ENCODE measurements at places on chromosomes 7 and 10. TPM values are rescaled to one million over a fixed set of nuclear protein-coding genes. Genes with fewer than 3 reads are reported as not detected.

ADD3 gene
- total RNA-seq = 85.6 TPM

- DNase-seq = no peak
These were observed 8.2 kb upstream of the CLDN4 start for GRCh38 chr7:73822319-73823173.

GRCh38 chr10:18532881-18533535, 118.4 kb downstream of the NSUN6 start:
- DNase-seq = no peak

GRCh38 chr7:70520611-70521010, 611.3 kb upstream of the GALNT17 start:
- DNase-seq = no peak

DNA sequence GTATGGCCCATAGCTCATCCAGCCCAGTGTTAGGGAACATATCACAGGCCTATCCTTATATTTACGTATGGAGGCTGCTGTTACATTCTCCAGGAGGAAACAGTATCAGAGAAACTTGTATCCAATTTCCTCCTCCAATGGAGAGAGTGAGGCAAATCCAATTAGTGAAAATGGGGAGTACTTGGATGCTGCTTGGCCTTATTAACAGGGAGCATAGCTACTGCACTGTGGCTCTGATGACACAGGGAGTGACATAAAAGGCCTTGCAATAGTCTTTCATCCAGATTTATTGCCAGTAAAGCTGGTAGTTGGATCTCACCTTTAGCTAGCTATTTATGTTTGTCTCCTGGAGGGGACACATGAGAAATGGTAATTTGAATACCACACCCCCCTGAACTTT, 313.2 kb upstream of the MTPN start:
- DNase-seq = no peak

DNA sequence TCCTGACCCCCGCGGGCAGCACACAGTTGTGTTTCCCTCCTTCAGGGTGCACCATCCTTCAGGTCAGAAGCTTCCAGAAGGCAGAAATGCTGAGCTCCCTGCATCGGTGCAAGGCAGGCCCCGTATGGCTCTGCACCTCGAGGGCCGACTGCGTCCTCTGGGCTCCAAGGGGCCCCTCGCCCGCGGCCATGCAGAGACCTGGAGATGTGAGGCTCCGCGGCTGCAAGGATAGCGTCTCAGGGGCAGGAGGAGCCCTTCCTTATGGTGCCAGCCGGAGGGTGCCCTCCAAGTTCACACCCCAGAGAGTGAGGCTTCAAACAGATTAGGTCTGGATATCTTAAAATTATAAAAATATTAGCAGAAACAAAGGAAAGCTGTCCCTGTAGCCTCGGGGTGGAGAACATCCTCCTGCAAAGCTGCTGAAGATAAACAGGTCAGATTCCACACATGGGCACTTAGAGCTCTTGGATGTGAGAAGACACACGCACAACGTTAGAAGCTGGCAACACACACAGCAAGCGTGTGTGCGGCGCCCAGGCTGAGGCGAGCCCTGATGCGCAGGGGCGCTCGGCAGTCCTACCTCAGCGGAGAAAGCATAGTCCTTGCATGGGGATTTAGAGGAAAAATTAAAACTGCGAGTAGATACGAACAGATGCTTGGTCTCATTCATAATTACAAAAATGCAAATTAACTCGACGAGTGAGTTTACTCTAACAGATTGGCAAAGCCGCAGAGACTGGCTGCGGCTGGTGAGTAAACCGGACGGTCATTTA, 20.4 kb downstream of the KNDC1 start:
- DNase-seq = no peak

HIPK2 gene
- 24.4 TPM for total RNA-seq

GRCh38 chr10:129740532-129741279, 223.4 kb downstream of the EBF3 start:
- DNase-seq = no peak

GRCh38 chr10:5538892-5539651, 14.3 kb downstream of the CALML3 start:
- no peak for DNase-seq

SYT15B gene
- total RNA-seq = not detected

DNA sequence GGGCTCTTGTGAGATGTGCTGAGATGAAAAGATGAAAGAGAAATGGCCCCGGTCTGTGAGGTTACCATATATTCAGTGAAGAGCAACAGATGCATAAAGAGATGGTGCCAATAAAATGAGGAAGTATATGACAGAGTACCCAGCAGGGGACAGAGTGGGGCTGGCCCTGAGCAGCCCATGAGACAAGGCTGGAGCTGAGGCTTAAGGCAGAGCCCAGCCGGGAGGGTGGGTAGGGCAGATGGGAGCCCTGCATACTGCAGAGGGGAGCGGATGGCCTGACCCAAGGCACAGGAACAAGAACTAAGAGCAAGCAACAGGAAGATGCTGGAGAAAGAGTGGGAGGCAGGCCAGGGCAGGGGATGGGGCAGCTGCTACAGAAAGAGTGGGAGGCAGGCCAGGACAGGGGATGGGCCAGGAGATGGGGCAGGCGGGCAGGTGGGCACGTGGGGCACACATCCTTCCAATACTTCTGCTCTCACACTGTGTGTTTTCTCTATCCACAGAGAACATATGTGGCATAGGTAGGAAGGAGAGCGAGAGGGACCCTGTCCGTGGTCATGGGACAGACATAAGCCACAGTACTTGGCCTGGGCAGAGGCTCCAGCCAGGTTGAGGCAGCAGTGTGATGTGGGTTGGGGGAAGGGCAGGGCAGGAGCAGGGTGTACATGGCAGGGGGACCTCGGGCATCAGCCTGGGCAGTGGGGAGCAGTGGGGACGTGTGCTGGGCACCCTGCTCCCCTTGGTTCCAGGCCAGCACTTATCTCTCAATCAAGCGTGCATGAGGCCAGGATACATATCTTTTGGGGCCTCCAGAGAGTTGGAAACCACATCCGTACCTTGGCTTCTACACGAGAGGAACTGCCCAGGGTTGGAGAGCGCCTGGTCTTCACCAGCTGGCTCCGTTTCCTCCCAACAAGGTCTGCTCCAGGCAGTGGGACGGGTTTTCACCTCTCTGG, 91.6 kb upstream of the IKZF1 start:
- no peak for DNase-seq

SEMA3D gene
- 3.5 TPM for total RNA-seq

SPDYE16 gene
- total RNA-seq = not detected

DNA sequence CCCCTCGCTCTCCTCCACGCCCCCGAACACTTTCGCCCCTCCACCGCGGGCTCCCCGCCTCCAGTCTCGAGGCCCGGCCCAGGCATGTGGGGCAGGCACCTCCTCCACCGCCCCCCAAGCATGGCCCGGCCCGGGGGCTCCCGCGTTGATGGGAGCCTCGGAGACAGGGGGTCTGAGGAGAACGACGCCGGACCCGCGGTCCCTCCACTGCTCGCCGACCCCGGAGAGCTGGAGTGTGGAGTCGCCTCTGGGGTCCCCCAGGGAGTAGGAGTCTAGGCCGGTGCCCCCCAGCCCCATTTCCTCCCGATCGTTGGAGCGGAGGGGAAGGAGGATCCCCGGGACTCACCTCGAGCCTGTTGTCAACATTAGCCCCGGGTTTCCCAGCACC, 206 bp downstream of the UPF2 start:
- no peak for DNase-seq

GRCh38 chr7:107690611-107691010, 30.0 kb downstream of the SLC26A4 start:
- DNase-seq = no peak

GRCh38 chr7:142405122-142405765, 147.4 kb upstream of the PRSS58 start:
- no peak for DNase-seq

ADAM12 gene
- total RNA-seq = 0.19 TPM

DNA sequence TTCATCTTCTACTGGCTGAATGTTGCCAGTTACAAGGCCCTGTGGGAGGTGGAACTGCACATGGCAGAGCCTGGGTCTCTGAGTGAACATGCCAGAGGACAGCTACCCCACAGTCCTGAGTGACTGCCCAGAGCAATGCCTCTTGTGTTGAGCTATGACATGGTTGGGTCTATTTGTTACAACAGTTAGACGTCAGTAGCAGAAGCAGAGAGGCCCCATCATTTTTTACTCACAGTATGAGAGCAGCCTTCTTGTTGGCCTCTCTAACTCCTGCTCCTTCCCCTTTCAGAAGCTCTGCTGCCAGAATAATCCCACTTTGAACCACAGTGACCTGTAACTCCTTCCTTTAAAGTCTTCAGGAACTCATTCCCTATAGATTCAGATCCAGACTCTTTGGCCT, 30.8 kb upstream of the NRP1 start:
- no peak for DNase-seq

DNA sequence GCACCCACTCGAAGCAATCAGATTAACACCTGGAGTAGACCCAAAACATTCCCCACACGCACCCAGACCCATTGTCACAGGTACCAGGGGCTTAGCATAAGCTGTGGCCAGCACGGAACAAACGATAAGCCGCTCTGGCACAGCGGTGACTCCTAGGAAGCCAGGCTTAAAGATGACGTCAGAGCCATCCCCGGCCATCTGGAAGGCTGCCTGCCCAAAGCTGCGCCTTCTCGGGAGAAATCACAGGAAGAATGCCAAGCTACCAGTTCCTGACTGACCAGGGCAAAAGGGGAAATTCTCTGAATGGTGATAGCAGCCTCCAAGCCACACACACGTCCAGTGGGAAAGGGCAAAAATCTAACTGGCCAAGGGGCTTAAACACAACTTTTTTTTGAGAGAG, 13.0 kb upstream of the WIPI2 start:
- DNase-seq = no peak

- no peak for DNase-seq
These were observed 22.3 kb upstream of the TSPAN33 start for GRCh38 chr7:129122078-129122750.

TSPAN15 gene
- total RNA-seq = 11.6 TPM

GRCh38 chr10:13938950-13939349, 352.2 kb downstream of the PRPF18 start:
- DNase-seq = no peak

DNA sequence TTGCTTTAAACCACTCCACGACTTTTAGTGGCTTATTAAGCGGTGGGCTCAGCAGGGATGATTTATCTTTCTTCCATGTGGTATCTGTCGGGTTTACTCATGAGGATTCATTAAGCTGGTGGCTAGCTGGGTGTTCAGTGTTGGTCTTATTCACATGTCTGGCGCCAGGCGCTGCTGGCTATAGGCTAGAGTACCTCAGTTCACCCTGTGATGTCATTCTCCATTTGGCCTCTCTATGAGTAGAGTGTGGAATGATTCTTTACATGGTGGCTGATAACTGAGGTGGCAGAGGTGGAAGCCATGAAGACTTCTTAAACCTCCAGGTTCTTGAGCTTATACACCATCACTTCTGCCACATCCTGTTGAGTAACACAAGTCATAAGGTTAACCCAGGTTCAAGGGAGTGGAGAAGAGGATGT, 115.4 kb downstream of the MLLT10 start:
- no peak for DNase-seq

DNA sequence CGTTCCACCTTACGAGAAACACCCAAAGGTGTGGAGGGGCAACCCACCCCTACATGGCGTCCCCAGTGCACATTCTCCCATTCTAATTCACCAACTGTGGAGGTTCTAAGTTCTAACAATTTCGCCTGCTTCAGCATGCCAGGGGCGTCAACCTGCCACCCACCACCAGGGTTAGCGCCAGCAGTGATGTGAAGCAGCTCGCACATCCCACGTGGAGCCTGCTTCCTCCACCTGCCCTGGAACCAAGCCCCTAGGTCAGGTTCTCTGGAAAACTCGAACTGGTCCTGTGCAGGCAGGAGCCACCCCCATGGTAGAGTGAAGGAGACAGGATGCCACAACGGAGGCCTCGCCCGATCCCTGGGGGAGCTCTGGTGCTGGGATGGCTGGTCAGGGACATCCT, 33.3 kb upstream of the FXYD4 start:
- DNase-seq = no peak

DNA sequence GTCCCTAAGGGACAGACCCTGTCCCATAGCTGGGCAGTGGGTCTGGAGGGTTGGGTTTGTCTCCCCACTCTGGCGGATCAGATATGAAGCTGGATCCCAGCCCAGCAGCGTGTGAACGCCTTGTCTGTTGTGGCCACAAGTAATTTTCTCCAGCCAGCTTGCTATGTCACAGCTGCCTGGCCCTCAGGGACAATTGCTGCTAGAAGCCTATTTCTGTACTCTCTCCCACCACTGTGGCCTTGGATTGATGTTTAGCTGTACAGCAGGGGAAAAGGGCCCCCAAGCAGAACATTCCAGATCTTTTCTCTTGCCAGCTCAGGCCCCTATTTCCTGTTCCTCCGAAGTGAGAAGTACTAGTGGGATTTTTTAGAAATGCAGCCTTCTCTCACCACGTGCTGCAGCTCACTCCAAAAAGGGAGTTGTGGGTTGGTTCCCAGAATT, 53.5 kb upstream of the WAC start:
- no peak for DNase-seq

DNA sequence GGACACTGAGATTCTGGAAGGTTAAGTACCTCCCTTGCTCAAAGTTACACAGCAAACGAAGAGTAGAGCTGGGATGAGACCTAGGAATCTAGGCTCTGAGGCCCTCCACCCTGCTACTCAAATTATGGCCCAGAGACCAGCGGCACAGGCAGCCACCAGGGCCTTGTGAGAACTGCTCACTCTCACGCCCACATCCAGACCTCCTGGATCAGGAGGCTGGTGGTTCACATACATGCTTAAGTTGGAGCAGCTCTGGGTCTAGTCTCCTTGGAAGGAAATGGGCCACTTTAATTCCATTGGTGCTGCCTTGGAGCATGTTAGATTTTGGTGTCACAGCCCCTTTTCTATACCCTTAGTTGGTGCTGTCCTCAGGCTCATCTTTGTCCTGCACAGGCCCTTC, 41.9 kb downstream of the ADRA2A start:
- DNase-seq = no peak

GRCh38 chr7:22192801-22193200, 164.2 kb downstream of the RAPGEF5 start:
- no peak for DNase-seq

- no peak for DNase-seq
These were observed 152.6 kb upstream of the KLF14 start for GRCh38 chr7:130886438-130887135.

GRCh38 chr10:24463611-24464426, 254.9 kb downstream of the KIAA1217 start:
- no peak for DNase-seq

MSS51 gene
- total RNA-seq = 1.9 TPM

- no peak for DNase-seq
These were observed 146.9 kb upstream of the RET start for GRCh38 chr10:42929993-42930392.

GRCh38 chr10:17226891-17227303, 1.1 kb upstream of the VIM start:
- DNase-seq = no peak

GRCh38 chr10:73590881-73591799, at the start of gene USP54:
USP54 (minus strand) TSS chr10:73591342; CDS start chr10:73575658, 15,684 bp downstream.
- peak; percentile 29 for DNase-seq

DNA sequence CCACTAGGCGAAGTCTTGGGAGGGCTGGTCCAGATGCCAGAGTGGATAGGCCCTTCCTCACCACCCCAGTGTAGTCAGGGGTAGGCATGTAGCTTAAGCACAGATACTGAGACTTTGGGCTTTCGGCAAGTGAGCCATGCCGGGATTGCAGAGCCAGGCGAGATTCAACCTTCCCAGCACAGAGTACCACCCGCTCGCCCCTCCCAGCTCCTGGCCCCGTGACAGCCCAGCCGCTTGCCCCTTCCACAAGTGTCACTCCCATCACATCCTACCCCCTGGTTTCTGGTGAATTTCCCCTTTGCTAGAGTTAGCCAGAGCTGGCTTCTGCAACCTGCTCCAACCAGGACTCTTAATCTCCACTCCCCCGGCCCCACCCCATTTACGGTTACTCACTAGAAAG, 56.9 kb downstream of the ARHGAP22 start:
- DNase-seq = peak; percentile 39

GRCh38 chr10:34125702-34126101, 689.4 kb downstream of the PARD3 start:
- no peak for DNase-seq

NACAD gene
- total RNA-seq = 6.4 TPM
